ENCODE measurements at places on chromosomes 3 and 15.

GRCh38 chr3:50192689-50193141, 1.3 kb downstream of the GNAT1 start:
- no peak for DNase-seq

- DNase-seq, result no peak
Observed at GRCh38 chr3:30256474-30256873, 349.9 kb upstream of the TGFBR2 start.

DNA sequence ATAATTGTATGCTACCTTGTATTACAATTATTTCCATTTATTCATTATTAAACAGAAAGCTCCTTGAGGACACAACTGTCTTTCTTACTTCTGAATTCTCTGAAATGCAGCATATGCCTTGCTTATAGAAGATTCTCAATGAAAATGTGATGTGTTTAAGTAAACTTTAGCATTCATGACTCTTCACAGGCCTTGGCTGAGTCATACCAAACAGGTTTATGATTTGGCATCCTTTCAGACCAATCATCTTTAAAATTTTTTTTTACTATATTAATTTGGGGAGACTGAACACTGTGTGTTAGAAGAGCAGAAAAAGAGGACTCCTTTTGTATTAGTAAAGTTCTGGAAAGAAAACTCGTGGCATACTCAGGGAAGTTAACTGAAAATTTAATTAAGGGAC, 6.4 kb upstream of the GALK2 start:
- no peak for DNase-seq

GRCh38 chr3:32946973-32947788, 4.3 kb upstream of the CCR4 start:
- no peak for DNase-seq

DNA sequence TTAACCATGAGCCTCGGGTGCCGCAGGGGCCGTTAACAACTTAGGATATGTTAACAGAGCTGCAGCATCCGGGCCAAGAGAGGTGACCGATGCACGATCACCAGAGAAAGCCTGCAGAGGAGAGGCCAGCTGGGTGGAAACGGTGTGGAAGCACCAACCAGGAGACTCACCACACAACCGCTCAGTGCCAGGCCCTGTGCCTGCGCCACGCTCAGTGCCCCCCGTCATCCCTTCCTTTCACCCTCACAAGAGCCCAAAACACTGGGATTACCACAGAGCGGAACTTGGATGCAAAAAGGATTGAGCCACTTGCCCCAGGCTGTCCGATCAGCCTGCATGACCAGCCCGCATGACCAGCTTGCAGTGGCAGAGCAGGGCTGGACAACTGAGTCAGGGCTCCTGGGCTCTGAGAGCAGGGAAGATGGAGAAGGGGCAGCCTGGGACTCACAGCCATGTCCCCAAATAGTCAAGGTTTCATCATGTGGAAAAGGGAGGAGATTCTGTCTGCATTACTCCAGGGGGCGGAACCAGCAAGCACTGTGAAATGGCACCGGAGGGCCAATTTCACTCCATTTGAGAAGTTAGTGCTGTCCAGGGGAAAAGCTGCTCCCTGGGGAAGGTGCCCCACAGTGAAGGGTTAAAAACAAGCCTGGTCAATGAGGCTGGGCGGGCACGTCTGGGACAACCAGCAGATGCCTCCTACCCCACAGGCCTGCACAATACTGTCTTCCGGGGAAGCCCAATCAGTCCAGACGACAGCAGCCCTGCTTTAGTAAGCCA, 156.8 kb downstream of the ATP10A start:
- DNase-seq, result no peak

DNA sequence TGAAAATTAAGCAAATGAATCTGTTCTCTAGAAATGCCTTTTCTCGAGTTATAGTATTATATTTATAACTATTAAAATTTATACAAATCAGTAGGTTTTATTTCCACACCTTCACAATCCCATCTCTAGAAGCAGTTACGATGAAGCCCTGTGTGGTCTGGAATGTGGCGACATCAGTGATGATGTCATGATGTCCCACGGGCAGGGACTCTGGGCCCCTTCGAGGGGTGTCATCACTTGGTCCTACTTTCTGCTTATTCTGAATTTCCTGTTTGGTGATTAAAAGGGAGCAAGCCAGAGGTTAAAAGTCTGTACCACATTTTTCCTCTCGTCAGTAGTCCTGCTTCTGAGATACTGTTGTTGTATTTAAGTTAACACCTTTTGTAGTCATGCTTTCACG, 67.4 kb downstream of the PIK3R4 start:
- DNase-seq, result no peak

DNA sequence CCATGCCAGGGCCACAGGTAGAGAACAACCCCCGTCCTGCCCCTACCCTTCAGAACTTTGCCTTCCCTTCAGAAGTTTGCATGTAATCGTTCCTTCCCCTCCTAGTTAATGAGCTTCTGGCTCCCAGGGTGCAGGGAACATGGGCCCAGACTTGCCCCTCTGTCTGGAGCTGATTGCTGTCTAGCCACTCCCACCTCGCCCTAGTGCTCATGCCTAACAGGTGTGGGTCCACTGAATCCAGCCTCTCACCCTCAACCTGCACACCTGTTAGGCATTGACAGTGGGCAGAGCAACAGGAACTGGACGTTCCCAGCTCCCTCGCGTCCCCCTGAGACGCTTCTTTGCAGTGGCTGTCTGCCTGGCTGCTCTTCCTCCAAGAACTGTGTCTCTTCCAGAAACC, 40.3 kb downstream of the WNT5A start:
- DNase-seq, result no peak

- DNase-seq, result no peak
Observed at GRCh38 chr15:51907136-51907862, 64.3 kb downstream of the LEO1 start.
